ENCODE measurements at places on chromosomes 5 and 9.

- DNase-seq = no peak
These were observed 145.7 kb downstream of the CFAP90 start for GRCh38 chr5:7705261-7705660.

- DNase-seq = no peak
These were observed 105.3 kb downstream of the UBE2R2 start for GRCh38 chr9:33921967-33922895.

DNA sequence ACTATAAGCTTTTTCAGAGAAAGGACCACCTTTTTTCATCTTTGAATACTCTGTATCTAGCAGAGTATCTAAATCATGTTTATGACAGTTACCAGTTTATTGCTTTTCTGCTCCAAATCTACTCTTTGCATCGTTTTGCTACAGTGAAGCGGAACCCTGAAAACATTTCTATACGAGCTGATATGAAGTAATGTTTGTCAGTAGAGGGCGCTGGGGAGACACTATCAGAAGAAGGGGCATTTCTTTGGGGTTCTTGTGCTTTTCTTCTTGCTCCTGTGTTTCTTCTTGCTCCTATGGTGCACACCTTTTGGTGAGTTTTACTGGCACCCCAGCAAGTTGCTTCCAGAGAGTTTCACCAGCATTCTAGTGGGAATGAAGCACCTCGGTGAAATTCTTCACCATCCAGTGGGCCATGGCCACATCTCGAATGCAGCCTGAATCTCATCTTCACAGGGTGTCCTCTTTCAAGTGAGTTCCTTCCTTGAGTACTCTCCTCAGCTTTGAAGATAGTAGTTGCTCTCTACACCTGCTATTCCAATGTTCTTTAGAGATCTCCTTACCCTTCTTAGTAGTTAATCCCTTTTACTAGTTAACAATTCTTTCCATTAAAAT lies 98.4 kb downstream of the FGF1 start:
- DNase-seq = no peak

DNA sequence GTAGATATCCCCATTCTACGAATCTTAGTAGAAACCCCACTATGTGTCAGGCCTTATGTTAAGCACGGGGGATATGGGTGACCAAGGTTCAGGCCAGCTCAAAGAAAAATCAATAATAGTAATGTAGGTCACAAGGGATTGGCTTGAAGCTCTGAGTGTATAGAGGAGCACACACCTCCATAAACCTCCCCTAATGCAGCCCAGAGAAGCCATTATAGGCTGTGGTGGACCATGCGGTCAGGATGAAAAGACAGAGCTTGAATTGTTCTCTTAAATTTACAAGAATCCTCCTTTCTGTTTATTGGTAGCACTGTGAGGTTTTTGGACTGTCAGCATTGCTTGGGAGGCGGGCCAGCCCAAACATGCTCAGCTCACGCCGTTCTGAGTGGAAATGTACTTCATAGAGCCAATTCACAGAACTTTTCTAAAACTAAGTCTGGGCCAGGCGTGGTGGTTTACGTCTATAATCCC lies 9.1 kb downstream of the PDE6A start:
- DNase-seq = no peak

GRCh38 chr5:60541980-60542379 lies 158.0 kb downstream of the DEPDC1B start:
- no peak for DNase-seq
